ENCODE measurements at places on chromosomes 5 and 9.
A peak's percentile ranks its signal among the peaks of the same experiment; 100 is the strongest.

- no peak for DNase-seq
These were observed 12.2 kb upstream of the PJA2 start for GRCh38 chr5:109421956-109422355.

DNA sequence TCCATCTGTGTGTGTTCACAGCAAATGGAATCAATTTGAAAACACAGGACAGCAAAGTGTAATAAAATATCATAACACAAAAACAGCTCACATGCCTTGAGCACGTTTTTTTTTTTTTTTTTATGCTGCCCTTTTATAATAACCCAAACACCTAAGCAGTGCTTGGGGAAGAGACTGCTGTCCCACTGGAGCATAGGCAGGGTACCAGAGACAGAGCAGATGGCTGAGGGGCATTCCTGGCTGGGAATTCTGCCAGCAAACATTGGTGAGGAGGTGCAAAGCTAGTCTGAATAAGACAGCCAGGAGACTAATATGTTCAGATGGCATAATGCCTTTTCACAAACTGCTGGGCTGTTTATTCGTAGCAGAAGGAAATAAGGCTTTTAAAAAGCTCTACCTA, 58.1 kb upstream of the SV2C start:
- DNase-seq, result no peak

- peak; percentile 43 for DNase-seq
These were observed 1018.4 kb upstream of the ARRDC3 start for GRCh38 chr5:92401492-92401891.

- DNase-seq, result no peak
These were observed 222.6 kb downstream of the TMEM161B start for GRCh38 chr5:88045931-88046461.

Measured in cardiac fibroblast (primary cell).